DMS79 (cell line): ENCODE measurements at places on chromosomes 7 and 10.

GRCh38 chr10:78262860-78263259 is 229.2 kb downstream of the RPS24 start:
- DNase-seq, result no peak

- DNase-seq, result no peak
Observed at GRCh38 chr7:29557954-29558353, 5.7 kb upstream of the PRR15 start.

DNA sequence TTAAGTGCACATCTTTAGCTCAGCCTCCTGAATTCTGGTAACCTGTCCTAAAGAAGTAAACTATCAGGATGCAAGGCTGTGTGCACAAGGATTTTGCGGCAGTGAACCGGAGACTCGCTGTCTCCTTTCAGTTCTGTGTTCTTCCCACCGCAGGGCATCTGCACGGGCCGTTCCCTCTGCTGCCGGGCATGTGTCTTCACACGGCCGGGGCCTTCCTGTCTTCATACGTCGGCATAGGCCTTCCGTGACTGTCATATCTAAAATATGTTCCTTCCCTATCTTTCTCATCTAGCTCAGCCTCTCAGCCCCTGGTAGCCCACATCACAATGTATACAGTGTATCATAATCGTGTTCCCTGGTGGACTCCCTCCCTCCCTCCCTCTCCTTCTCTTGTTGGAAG is 16.4 kb downstream of the PALD1 start:
- no peak for DNase-seq

GRCh38 chr7:122643250-122643649 is 55.7 kb downstream of the RNF133 start:
- no peak for DNase-seq

DNA sequence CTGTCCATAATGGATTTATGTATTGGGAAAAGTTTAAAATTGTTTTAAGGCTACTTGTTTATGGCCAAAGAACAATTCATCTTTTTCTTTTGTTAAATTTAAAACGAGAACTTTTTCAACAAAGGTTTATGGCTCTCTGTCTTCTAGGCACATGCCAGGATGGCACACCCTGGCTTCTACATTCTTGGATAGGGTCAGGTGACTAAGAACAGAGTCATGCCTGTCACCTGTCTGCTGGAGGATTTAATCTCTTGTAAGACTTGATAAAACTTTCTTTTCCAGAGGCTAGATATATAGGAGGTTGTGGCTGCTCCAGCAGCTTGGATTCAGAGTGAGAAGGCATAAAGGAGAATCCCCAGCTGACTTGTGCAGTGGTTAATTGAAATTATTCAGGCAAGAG is 915.4 kb downstream of the GATA3 start:
- no peak for DNase-seq

GRCh38 chr7:43112459-43112940 is at the start of gene HECW1:
TSS of gene HECW1 (plus strand) at chr7:43112647. CDS start at chr7:43243906, 131,259 bp downstream.
- DNase-seq, result no peak

GRCh38 chr10:24237801-24238395 is 29.0 kb downstream of the KIAA1217 start:
- no peak for DNase-seq

DNA sequence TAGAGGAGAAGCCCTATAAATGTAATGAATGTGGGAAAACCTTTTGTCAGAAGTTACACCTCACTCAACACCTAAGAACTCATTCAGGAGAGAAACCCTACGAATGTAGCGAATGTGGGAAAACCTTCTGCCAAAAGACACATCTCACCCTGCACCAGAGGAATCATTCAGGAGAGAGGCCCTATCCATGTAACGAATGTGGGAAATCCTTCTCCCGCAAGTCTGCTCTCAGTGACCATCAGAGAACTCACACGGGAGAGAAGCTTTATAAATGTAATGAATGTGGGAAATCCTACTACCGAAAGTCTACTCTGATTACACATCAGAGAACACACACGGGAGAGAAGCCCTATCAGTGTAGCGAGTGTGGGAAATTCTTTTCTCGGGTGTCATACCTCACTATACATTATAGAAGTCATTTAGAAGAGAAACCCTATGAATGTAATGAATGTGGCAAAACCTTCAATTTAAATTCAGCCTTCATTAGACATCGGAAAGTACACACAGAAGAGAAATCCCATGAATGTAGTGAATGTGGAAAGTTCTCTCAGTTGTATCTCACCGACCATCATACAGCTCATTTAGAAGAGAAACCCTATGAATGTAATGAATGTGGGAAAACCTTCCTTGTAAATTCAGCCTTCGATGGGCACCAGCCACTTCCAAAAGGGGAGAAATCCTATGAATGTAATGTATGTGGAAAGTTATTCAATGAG is 18.9 kb downstream of the RBAK start:
- no peak for DNase-seq

GRCh38 chr10:1451362-1451888 is 285.9 kb downstream of the ADARB2 start:
- DNase-seq, result no peak

DNA sequence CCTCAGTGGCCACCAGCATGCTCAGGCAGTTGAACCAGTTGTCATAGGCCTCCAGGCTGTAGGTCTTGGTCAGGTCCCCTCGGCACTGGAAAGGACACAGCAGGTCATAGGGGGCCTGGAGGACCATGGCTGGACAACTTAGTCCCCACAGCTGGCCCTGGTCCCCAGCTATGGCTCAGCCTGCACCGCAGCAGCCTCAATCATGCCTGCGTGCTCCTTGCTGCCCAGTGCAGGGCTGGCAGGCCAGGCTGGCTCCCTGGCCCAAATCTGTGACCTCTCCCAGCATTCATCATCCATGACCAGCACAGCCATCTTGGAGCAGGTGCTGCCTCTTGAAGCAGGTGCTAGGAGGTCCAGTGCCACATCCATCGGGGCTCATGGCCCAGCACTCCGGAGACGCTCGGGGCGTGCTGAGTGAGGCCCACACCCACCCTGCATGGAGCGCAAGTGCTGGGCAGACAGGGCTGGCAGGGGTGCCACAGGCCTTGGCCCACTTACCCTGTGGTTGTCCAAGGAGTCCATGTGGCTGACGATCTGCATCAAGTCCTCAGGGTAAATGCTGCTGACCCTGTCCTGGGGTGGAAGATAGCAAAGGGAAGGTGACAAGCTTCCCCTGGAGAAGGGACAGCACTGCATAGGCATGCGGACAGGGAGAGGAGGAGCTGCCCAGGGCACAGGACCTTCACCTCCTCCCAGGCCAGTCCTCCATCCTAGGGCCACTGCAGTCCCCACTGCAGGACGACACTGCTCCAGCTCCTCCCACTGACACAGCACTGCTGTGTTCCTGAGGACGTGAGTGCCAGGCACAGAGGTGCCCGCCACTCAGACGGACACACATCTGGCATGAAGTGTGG is 61.7 kb downstream of the CSGALNACT2 start:
- DNase-seq, result no peak
